ENCODE measurements at places on chromosomes 5 and 9.

DNA sequence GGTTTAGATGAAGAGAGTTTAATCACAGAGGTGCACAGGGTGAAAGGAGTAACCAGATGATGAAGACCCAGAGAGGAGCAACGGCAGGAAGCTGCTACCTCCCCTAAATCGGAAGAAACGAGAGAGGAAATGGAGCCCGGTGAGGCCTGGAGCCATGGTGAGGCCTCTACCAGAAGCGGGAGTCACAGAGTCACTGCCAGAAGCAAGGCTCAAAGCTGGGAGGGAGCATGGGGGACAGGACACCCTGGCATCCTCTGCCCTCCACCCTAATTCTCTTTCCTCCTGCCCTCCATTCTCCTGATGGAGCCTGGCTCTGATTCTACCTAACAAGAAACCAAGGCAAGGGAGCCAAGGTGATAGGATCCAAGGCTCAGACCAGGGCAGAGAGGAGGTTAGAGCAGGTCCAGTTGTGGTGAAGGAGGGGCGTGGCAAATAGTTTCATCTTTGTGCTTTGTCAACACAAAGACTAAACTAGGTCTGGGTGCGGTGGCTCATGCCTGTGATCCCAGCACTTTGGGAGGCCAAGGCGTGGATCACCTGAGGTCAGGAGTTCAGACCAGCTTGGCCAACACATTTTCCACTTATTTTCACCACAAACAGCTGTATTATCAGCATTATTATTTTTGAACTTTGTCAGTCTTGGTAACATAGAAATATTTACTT is 134.4 kb upstream of the RAI14 start:
- no peak for DNase-seq

GRCh38 chr9:122195875-122196274 is 32.9 kb downstream of the LHX6 start:
- no peak for DNase-seq

- DNase-seq: no peak
Measured at GRCh38 chr9:14814249-14814628, 91.7 kb upstream of the CER1 start.

DNA sequence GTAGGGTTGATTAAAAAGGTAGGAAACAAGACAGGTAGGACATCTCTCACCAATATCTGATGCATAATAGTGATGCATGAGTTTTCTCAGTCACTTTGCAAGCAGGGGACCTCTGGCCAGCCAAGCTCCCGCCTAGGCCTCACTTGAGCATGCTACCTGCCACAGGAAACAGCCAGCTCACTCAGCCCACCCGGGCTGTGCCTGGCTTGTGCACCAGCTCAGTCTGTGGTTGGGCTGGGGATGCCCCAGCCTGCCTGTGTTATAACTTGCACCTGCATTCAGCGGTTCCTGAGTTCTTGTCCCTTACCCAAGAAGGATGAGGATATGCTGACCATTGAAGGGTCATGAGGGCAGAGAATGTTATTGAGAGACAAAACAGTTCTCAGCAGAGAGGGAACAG is 172.8 kb upstream of the PLCXD3 start:
- no peak for DNase-seq

GRCh38 chr9:91379426-91379825 is 17.7 kb upstream of the AUH start:
- no peak for DNase-seq

DNA sequence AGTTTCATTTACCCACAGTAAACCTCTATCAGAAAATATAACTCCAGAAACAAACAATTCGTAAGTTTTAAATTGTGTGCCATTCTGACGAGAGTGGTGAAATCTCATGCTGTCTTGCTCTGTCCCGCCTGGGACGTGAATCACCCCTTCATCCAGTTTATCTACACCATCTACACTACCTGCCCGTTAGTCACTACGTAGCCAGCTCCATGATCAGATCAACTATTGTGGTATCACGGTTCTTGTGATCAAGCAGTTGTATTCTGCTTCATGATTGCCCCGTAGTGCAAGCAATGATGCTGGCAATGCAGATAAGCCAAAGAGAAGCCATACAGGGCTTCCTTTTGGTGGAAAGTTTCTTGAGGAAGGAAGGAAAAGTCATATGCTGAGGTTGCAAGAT is 150.3 kb downstream of the GOLPH3 start:
- DNase-seq: no peak

All from D341Med (cell line).